Ureter (tissue), 1 donor: ENCODE measurements at places on chromosomes 12 and 14. TPM values are rescaled to one million over a fixed set of nuclear protein-coding genes. Genes with fewer than 3 reads are reported as not detected.

GRCh38 chr14:100606687-100607610, 19.7 kb upstream of the BEGAIN start:
- DNase-seq, result no peak

Gene SLC7A7
- 10.6 TPM for total RNA-seq

GRCh38 chr12:15863984-15864383, 18.2 kb upstream of the STRAP start:
- no peak for DNase-seq

DNA sequence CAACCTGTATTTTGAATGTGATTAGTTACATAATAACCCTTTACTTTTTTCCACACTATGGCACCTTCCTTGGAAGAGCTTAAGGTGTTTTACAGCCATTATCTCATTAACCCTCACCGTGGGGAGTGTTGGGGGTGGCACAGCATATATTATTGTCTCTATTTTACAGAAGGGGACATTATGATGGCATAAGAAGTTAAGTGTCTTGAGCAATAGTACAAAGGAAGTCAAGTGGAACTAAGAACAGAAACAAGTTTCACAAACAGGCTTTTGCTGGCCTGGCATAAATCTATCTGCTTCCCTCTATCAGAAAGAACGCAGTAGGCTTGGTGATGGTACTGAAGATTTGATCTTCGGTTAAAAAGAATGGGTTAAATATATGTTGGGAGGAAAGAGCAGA, 169.7 kb upstream of the OTX2 start:
- DNase-seq, result no peak

GRCh38 chr12:66203820-66204219, 14.8 kb downstream of the IRAK3 start:
- DNase-seq, result no peak

Gene CLEC4E
- 0.52 TPM for total RNA-seq

Gene LGR5
- 1.6 TPM for total RNA-seq

- no peak for DNase-seq
Measured at GRCh38 chr14:54730156-54730961, 163.4 kb downstream of the SAMD4A start.

Gene CPNE6
- 1.5 TPM for total RNA-seq

- DNase-seq, result no peak
Measured at GRCh38 chr14:67573228-67574010, 26.6 kb downstream of the PIGH start.

Gene TCL1B
- not detected for total RNA-seq

DNA sequence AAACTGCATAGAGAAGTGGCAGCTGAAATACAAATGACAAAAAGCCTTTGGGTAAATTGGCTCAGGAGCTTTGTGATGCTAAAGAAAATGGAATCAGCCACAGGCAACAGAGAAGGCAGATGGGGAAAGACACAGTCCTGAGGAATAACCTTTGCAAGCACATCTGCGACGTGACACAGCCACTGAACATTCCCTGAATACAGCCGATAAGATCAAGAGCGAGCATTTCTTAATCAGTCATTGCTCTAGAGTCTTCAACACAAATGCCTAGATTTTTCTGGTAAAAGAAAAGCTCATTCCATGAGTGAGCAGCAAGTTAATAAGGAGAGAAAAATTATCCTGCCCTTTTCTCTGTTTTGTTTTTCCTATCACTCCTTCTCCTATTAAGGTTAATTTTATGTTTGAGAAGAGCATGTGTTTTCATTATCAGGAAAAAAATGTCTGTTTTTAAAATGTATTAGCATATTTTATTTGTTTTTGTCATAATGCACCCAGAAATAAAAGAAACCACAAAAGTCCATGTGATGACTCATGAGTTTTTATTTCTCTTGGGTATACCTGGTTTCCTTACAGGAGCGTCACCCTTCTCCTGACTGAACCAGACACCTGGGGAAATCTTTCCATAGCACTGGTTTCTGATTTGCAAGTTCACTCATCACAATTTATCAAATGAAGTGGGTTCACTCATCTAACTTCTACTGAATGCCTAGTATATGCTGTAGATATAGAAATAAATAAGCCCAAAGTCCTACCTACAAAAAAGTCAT, 45.4 kb upstream of the PCED1B start:
- no peak for DNase-seq

GRCh38 chr12:122250047-122250446, 16.2 kb downstream of the VPS33A start:
- DNase-seq, result no peak

GRCh38 chr12:118274066-118274465, 98.6 kb downstream of the TAOK3 start:
- no peak for DNase-seq

Gene RASSF9
- total RNA-seq, result 2.0 TPM

- DNase-seq, result no peak
Measured at GRCh38 chr12:98771811-98772752, 127.0 kb downstream of the APAF1 start.

Gene ASPG
- 6.4 TPM for total RNA-seq

DNA sequence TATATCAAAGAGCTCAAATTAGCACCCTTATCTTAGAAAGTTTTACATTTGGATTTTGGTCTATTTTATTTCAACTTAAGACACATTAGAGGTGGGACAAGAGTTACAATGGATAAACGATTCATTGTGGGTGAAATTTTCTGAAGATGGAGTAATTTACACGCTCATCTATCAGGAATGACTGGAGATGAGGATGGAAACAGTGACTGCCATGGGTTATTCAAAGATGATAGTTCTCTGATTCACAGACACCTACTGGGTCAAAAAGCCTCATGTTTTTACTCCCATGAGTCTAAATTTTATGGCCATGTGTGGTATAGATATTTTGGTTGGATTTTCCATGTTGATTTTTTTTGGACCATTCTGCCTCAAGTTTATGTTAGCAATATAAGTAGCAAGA, 22.1 kb downstream of the SAMD4A start:
- DNase-seq, result no peak

GRCh38 chr14:63493246-63493645, 49.9 kb downstream of the PPP2R5E start:
- DNase-seq, result no peak

GRCh38 chr12:61999311-61999710, 260.9 kb upstream of the USP15 start:
- no peak for DNase-seq
